ENCODE measurements at places on chromosomes 2 and 18. TPM values are rescaled to one million over a fixed set of nuclear protein-coding genes. Genes with fewer than 3 reads are reported as not detected.

Gene HOXD3
- total RNA-seq: 1.5 TPM

Gene TLX2
- 0.72 TPM for total RNA-seq

- H3K36me3 ChIP-seq: no peaks in the 10 kb centered on the region
- H3K27me3 ChIP-seq: no peaks in the 10 kb centered on the region
- no peak overlapping the region for H3K27ac ChIP-seq
- no peak overlapping the region for H3K4me3 ChIP-seq
Observed at GRCh38 chr2:197857476-197858107, 53.2 kb downstream of the PLCL1 start.

DNA sequence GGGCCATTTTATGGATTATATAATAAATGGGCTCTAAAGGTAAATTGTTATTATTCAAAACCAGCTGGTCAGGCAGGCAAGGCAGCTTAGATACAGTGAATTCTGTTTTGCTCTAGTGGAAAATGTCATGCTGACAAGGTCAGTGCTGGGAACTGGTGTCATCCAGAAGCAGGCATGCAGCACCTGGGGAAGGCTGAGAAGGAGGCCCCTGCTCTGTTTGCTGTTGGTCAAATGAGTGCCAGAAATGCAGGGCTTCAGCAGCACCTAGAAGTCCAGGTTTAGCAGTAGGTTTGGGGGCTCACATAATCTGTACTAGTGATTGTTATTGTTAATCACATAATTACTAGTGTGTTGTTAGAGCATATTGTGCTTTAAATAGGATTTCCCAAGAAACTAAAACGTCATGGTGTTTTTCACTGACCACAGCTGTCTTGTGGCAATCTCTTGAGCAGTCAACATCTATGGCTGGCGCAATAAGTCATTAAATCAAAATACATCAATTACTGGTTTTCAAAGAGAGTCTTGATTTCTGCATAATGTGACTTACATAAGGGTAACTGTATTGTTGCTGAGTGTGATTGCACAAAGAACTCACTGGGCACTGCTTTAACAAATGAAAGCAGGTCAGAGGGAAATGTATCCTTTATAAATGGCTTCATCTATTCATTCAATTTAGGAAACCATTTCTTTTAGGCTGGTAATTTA lies 99.1 kb downstream of the MYO3B start:
- H3K4me1 ChIP-seq: no peaks in the 10 kb centered on the region
- no peak overlapping the region for H3K4me3 ChIP-seq
- no peaks in the 10 kb centered on the region for H3K27me3 ChIP-seq
- H3K36me3 ChIP-seq: no peaks in the 10 kb centered on the region
- H3K27ac ChIP-seq: no peak overlapping the region
- DNase-seq: no peak

- no peak overlapping the region for H3K4me3 ChIP-seq
- H3K27me3 ChIP-seq: no peaks in the 10 kb centered on the region
- no peaks in the 10 kb centered on the region for H3K4me1 ChIP-seq
- no peak for DNase-seq
Observed at GRCh38 chr18:9910071-9910470, 3.7 kb upstream of the VAPA start.
